Regular cardiac myocyte (primary cell): ENCODE measurements at places on chromosomes 6 and 20. TPM values are rescaled to one million over a fixed set of nuclear protein-coding genes. Genes with fewer than 3 reads are reported as not detected.

Gene CYB5R4
- total RNA-seq: 3.6 and 4.8 TPM in 2 replicates

Gene RAET1G
- 0.77 TPM in 1 of 2 replicates, not detected in the other for total RNA-seq

Gene RIPOR2
- total RNA-seq: 0.19 and 1.1 TPM in 2 replicates

Gene FAM217A
- total RNA-seq: not detected in 2 replicates

Gene ETV7
- total RNA-seq: 0.38 and 2.0 TPM in 2 replicates

Gene EPPIN
- total RNA-seq: not detected in 2 replicates

Gene MDFI
- total RNA-seq: 1.3 and 2.8 TPM in 2 replicates

Gene ANGPT4
- under 0.01 TPM in 1 of 2 replicates, not detected in the other for total RNA-seq

Gene CLPSL2
- total RNA-seq: not detected in 2 replicates

Gene MYB
- 0.28 and 6.3 TPM in 2 replicates for total RNA-seq

Gene CNKSR3
- 2.5 and 2.7 TPM in 2 replicates for total RNA-seq

Gene GCM1
- not detected in 2 replicates for total RNA-seq

Gene FNDC1
- total RNA-seq: 0.19 and 1.1 TPM in 2 replicates
